ENCODE measurements at places on chromosomes 11 and 22.

DNA sequence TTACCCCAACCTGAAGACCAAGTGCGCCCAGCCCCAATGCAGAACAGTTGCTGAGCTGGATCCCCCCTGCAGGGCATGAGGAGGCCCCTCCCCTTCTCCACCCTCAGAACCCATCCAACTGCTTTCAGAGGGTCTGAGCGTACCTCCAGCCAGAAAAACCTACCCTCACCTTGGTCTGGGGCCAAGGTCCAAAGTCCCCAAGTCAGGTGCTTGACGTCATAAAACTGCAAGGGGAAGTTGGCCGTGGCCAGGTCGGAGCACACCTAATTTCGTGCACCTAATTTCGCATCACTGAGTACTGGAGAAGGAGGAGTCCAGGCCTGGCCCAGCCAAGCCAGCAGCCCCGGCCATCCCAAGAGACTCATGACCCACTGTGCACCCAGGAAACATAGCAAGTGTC lies 289.8 kb downstream of the CTTN start:
- no peak for DNase-seq

DNA sequence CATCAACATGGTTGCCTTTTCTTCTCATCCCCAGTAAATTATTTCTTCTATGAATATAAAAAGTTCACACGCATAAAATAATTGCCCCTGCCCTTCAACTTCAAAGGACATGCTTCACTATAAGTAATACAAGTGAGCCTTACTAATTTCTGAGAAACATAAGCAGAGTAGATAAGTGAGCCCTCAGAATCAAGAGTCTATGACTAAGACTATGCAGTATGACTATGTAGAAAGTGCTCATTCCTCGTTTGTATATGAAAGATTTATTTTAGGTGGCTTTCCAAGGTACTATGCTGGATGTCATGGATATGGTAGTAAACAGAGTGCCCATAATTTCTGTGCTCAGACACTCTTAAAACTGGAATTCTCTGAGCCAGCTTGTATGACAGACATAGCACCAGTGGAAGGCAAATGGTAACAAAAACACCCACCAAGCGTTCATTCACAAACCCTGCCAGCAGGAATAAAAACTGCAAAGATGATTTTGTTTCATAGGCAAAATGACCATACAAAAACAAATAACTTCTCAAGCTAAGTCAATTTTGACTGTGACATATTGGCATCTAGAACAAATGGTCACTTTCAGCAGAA lies 189.8 kb downstream of the CADM1 start:
- DNase-seq: no peak

DNA sequence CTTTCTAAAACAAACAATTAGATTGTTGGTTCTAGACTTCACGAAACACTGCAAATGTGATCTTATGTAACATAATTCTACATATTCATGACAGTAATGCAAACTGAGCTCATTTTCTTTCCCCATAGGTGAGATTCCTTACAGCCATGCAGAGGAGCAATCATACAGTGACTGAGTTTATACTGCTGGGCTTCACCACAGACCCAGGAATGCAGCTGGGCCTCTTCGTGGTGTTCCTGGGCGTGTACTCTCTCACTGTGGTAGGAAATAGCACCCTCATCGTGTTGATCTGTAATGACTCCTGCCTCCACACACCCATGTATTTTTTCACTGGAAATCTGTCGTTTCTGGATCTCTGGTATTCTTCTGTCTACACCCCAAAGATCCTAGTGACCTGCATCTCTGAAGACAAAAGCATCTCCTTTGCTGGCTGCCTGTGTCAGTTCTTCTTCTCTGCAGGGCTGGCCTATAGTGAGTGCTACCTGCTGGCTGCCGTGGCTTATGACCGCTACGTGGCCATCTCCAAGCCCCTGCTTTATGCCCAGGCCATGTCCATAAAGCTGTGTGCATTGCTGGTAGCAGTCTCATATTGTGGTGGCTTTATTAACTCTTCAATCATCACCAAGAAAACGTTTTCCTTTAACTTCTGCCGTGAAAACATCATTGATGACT lies 1.5 kb downstream of the OR9G1 start:
- no peak for DNase-seq

DNA sequence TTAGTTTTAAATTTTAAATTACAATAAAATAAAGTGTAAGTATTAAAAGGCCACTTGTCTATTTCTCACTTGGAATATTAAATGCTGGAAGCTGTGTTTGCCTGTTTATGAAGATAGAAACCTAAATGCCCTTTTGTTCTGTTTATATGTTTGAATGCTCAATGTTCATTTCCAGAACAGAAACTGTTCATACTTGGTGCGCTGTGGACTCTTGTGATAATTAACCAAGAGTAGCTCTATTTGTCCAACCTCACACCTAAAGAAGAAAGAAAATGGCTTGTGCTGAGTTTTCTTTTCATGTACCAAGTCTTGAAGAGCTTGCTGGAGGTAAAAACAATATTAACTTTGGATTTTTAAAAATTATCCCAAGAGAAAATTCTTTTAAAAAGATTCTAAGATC lies 5.7 kb downstream of the C11orf54 start:
- no peak for DNase-seq

- DNase-seq: no peak
These were observed 23.3 kb downstream of the OR4D9 start for GRCh38 chr11:59534676-59535075.

DNA sequence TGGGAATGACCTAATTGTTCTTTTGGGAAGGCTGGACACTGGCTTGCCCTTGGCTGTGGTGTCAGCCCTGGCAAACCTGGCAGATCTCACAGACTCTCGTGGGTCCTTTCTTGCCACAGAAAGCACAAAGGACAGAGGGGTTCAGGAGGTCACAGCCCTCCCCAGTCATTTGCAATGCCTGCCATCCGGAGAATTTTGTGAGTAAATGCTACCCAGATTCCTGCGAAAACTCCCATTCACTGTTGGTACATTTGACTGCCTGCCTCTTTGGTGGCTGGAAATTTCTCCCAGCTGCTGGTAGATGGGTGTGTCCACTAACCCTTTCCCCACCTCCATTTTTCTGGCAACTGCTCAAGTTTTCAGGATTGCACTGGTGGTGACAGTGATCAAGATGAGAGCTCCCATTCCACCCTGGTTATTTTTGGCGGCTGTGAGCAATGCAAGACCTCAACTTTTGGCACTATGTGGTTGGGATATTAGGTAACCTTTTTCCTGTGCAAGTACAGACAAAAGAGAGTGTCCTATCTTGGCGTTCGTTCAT lies 155.7 kb downstream of the NAV2 start:
- DNase-seq: no peak

GRCh38 chr11:36724742-36725385 lies 126.8 kb upstream of the RAG2 start:
- DNase-seq: no peak

DNA sequence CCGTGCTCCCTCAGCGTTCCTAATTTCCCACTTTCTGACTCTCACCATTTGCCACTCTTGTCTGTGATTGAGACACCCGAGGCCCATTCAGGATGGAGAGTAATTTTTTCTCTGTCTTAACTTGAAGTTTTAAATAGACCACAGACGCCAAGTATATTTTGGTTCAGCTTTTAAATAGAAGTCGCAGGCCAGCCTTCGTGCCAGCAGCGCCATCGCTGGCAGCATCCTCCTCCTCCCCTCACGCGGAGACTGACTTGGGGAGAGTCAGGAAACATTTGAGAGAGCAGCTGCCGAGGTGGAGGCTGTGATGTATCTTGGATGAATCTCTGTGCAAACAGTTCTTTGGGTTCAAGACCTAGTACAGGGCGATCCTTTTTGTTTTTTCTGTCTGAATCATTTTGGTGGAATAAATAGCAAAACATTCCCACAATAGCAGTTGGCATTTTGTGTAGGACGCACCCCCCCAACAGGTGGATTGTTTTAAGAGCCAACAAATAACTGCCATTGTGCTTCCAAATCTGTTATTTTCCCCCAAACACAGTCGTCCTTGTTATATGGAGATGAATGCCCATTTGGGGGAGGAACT lies 889 bp upstream of the DMC1 start:
- peak; percentile 6 for DNase-seq

GRCh38 chr11:104876324-104876723 lies 21.9 kb downstream of the CASP12 start:
- no peak for DNase-seq

All from stimulated activated CD4-positive, alpha-beta T cell treated with anti-CD3 and anti-CD28 coated beads, Interleukin-12 subunit alpha, Interleukin-12 subunit beta, amount 100 ng/mL, for 24 hours (primary cell).